ENCODE measurements at places on chromosomes 2 and 18.

DNA sequence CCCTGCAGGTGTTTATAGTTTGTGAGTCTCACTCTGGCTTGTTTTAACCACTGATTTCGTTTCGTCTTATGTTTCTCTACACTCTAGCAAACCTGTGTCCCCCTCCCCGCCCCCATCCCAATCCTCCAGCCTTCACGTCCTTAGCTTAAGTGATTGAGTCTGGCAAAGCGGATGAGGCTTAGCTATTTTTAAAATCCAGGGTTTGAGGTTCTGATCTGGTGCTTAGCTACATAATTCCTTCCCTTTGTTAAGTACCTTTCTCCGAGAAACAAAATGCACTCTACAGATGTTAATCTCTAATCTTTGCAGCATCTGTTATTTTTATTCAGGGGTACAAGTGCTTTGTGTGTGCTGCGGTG is 7.8 kb downstream of the AGAP1 start:
- no peak for DNase-seq

GRCh38 chr18:10949655-10950054 is 199.7 kb downstream of the PIEZO2 start:
- no peak for DNase-seq

DNA sequence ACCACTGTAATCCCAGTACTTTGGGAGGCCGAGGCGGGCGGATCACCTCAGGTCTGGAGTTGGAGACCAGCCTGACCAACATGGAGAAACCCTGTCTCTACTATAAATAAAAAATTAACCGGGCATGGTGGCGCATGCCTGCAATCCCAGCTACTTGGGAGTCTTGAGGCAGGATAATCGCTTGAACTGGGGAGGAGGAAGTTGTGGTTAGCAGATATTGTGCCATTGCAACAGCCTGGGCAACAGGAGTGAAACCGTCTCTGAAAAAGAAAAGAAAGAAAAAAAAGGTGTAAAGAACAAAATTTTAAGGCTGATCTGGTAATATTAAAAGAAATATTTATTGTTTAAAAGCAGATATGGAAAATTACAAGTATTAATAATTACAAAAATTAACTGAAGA is 29.7 kb downstream of the ZNF804A start:
- DNase-seq, result peak; percentile 86

- no peak for DNase-seq
Measured at GRCh38 chr2:112600634-112601033, 16.2 kb downstream of the CHCHD5 start.

GRCh38 chr2:126902152-126902835 is 3.6 kb downstream of the TEX51 start:
- DNase-seq, result no peak

DNA sequence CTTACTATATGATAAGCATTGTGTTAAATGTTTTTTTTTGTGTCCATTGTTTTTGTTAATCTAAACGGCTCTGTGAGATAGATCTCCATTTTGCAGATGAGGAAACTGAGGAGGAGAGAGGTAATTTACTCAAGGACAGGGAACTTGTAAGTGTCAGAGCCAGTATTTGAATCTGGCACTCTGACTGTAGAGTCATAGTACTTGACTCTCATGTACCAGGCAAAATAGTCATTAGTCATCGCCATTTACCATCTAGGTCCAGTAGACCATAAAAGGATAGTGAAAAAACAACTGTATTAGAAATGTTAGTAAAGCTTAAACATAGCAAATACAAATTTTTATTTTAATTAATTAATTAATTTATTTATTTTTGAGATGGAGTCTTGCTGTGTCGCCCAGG is 4.8 kb downstream of the PSMD14 start:
- DNase-seq, result no peak

DNA sequence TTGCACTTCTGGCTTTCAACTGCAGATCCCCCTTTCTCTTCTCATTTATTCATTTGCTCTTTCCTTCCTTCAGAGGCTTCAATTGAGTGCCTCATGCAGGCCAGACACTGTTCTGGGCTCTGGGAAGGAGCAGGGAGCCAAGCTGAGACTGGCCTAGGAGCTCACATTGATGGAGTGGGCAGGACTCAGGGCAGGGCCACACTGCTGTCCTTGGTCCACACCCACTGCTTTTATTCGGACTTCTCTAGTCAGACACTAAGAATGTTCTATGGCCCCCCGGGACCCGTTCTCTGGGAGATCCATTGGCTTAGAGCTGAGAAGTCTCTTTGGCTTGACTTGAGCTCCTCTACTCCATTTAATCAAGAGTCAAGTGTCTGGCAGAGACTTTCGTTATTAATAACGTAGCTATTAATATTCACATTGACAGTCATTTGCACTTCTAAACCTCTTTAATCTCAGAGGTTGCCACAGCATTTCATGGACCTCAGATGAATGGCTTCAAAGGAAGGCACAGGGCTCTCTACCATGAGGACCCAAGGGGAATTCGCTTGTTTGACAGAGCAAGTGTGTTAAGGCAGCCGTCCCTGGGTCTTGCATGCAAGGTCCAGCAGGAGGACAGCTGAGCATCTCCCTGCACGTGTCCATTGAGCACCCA is 20.1 kb downstream of the SH3RF3 start:
- DNase-seq, result no peak

- DNase-seq, result no peak
Measured at GRCh38 chr18:25237571-25238267, 114.2 kb downstream of the ZNF521 start.

- no peak for DNase-seq
Measured at GRCh38 chr18:11713756-11714155, 24.7 kb downstream of the GNAL start.

DNA sequence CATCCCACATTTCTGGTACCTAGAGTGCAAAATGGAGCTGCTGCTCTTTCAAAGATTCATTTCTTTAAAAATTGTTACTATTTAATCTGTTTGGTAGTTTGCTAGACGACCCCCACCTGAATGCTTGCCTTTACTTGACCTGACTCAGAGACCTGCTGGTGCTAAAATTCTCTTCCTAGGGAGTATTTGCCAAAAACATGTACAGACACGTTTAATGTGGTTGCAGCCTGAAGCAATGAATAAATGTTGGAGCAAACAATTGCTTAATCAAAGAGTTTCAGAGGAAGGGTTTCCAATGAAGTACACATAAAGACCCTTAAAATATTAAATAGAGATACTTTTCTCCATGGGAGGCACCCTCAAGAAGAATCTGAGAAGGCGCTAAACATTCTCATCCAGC is 734.4 kb downstream of the CBLN2 start:
- no peak for DNase-seq

- DNase-seq, result no peak
Measured at GRCh38 chr18:48215876-48216638, 193.1 kb downstream of the ZBTB7C start.

GRCh38 chr2:230976671-230977171 is 19.2 kb upstream of the SPATA3 start:
- DNase-seq, result peak; percentile 30

GRCh38 chr2:135960656-135961551 is 24.5 kb downstream of the DARS1 start:
- DNase-seq, result no peak

DNA sequence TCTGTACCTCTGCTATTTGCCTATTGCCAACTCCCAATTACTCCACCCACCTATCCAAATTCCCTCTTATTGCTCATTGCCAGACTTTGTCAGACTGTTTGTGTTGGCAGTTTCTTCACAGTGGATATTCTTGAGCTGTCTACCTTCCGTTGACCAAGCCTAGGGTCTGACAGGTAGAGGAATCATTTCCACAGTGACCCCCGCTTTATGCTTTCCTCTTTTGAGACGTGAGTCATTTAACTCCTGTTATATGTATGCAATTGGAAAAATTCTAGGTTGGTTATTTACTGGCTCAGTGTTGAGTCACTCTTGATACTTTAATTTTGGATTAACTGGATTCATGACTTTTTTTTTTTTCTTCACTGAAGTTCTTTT is 187.7 kb downstream of the IRS1 start:
- DNase-seq, result no peak

- DNase-seq, result no peak
Measured at GRCh38 chr2:67311536-67311935, 85.6 kb upstream of the ETAA1 start.

All from MV-4-11 (cell line).